Retina (tissue), 1 donor: ENCODE measurements at places on chromosomes 7 and 10.
A peak's percentile ranks its signal among the peaks of the same experiment; 100 is the strongest.

DNA sequence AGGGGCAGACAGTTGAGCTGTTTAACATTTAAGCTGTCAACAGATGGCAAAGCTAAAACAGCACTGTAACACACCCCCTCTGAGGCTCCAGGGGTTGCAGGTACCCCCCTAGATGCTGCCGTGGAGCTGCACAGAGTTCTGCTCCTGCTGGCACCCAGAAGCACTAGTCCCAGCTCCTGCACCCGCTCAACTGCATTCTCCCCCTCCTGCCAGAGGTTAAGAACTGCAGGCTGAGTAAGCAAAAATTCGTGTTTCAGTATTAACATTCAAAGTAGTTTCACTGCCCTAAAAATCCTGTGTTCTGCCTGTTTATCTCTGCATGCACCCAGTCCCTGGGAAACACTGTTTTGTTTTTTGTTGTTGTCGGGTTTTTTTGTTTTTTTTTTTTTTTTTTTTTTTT is 790.8 kb upstream of the KCND2 start:
- DNase-seq: no peak

DNA sequence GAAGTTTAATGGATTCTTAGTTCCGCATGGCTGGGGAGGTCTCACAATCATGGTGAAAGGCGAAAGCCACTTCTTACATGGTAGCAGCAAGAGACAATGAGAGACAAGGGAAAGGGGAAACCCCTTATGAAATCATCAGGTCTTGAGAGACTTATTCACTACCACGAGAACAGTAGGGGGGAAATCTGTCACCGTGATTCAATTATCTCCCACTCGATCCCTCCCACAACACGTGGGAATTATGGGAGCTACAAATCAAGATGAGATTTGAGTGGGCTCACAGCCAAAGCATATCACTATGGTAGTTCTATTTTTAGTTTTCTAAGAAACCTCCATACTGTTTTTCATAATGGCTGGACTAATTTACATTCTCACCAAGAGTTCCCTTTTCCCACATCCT is 36.7 kb downstream of the SPAM1 start:
- no peak for DNase-seq

DNA sequence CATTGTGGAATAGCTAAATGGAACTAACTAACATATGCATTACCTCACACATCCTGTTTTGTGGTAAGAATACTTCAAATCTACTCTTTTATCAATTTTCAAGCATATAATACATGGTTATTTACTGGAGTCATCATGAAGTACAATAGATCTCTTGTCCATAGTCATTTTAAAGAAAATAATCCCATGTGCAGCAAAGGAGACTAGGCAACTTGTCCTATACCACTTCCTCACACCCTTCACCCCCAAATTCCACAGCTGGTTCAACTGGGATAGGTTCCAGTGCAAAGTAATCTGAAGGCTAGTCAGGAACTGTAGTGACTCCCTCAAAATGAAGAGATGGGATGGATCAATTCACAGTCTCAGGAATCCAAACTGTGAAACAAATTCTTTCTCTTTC is 176.1 kb downstream of the SGMS1 start:
- no peak for DNase-seq

DNA sequence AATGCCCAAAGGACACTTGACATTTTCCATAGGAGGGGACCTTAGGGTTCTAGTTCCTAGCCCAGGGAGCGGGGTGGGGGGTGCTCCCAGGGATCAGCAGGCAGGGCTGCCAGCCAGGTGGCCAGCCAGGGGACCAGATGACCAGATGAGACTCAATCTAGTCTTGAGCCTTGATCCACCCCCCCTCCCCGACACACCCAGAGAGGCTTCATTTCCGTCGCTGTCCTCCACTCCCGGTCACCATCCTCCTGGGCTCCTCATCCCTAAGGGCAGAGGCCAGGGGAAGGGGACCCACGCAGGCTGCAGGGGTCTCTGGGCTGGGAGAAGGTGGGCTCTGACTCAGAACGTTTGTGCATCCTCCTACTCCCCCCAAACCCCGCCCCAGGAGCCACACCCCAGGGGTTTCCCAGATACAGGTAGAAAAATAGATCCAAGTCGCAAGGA is 1.0 kb downstream of the STX1A start:
- DNase-seq: no peak

- no peak for DNase-seq
Measured at GRCh38 chr10:88114368-88114767, 250.9 kb downstream of the PTEN start.

DNA sequence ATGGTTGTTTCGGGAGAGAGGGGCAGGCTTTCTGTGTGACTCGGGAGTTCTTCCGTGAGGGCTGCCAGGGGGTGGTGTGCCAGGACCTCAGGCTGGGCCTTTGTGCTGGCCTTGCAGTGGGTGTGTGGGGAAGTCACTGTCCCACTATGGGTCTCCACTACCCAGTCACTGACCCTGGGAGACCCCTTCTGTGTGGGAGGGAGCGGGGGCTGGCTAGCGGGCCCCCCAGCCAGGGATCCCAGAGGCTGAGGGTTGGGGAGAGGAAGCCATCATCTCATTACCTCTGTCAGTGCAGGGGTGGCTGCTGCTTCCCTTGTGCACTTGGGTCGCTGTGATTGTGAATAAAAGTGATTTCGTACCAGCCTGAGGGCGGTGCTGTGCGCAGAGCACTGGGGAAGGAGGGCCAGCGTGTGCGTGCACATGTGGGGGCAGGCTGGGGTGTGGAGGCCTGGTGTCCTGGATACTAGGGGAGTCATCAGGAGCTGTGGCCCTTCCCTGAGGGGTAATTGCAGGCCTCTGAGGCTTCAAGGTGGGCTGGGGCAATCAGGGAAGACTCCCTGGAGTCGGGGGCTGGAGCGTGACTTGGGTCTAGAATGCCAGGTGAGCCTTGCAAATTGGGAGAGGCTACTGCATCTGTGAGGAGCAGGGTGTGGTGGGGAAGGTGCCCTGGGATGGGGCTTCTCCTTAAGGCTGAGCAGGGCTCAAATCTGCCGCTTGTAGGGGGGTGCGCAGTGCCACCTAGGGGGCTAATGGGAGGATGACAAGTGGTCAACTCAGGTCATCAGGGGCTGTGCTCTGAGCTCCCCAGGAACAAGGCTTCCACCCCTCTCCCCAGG is 98.9 kb downstream of the NEURL1 start:
- DNase-seq: peak; percentile 63

- DNase-seq: no peak
Measured at GRCh38 chr10:69828144-69828870, 26.6 kb downstream of the COL13A1 start.

DNA sequence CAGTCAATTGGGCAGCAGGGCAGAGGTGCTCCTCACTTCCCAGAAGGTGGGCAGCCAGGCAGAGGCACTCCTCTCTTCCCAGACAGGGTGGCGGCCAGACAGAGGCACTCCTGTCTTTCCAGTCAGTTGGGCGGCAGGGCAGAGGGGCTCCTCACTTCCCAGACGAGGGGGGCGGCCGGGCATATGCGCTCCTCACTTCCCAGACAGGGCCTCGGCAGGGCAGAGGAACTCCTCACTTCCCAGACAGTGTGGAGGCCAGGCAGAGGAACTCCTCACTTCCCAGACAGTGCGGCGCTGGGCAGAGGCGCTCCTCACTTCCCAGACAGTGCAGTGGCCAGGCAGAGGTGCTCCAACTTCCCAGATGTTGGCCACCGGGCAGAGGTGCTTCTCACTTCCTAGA is 33.4 kb upstream of the SEC61G start:
- no peak for DNase-seq

DNA sequence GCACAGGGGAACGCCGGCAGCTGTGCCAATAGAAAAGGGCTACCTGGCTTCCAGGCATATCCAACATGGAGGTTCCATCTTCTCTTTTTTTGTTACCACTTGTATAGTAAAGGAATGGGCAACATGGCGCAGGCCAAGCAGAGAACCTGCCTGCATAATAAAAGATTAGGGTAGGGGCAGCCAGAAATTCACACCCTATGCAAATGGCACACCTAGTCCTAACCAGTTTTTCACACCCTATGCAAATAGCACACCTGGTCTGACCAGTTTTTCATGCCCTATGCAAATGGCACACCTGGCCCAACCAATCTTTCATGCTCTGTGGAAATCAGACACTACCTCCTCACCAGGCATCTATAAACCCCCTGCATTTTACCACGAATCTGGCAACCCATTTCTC is 369.5 kb downstream of the IPMK start:
- no peak for DNase-seq

GRCh38 chr10:26831936-26832335 is 28.8 kb downstream of the ABI1 start:
- DNase-seq: no peak

DNA sequence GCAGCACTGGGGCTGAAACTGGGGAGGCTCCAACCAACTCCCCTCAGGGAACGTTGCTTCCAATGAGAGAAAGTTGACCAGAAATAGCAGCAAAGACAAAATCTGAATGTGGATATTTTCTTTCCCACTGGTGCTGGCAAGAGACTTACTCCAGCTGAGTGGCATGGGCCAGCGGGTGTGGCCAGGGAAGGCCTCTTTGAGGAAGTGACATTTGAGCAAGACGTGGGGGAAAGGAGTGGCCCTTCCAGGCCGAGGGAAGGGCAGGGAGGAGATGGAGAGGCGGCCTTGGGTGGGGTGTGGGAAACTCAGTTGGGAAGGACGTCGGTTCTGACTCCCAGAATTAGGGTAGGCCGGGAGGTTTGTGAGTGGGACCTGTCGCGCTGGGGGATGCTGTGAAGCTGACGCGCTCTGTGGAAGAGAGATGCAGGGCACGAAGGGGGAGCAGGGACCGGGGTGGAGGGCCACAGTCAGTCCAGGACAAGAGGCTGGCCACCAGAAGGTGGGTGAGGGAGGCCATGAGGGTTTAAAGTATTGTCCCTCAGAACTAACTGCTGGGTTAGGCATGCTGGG is 96.7 kb upstream of the IKZF1 start:
- no peak for DNase-seq

DNA sequence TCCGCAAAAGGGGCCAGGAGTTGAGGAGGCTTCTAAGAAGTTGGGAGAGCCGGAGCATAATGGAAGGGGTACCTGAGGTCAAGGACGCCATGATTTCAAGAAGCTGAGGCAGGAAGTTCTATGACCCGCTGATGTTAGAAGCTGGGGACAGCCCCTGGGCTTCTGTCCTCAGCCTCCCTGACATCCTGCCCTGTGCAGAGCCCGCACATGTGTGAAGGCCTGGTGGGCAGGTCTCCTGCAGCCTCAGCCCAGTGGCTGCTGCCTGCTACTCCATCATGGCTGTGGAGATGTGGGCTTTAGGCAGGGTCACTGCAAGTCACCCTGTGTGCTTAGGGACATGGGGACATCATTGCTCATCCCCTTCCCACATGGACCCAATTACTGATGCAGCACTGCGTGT is 53.8 kb upstream of the PCBD1 start:
- DNase-seq: no peak

DNA sequence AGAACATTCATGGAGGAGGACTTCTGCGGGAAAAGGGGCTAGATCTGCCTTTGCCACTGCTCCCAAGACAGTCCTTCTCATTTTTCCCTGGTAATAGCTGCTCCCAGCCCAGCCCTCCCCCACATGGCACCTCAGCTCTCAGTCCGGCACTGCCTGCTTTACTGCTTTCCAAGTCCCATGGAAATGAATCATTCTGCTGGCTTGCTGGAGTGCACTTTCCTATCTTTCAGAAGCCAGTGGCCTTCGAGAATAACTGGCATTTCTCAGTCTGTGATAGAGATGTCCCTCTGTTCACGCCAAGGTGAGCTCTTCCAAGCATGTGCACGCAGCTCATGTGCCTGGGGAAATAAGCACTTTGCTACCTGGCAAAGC is 61.4 kb downstream of the SYPL1 start:
- no peak for DNase-seq

- no peak for DNase-seq
Measured at GRCh38 chr7:106313456-106313901, 28.7 kb upstream of the NAMPT start.

DNA sequence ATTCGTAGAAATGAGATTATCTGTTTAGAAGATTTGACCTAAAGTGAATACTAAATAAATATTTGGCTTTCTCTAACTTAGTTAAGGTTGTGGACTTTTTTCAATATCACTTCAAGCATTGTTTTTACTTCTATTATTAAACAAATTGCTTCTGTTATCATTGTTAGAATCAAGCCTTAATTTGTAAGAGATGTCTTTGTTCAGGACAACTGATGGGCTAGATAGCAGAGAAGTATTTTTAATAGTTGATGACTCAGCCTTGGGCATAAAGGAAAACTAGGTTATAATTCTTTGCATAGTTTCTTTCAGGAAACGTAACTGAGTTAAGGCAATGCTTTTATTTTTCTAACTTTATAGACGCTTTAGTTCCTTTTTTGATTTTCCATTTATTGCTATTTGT is 128.8 kb upstream of the SMIM30 start:
- DNase-seq: no peak

GRCh38 chr10:77478247-77478961 is 159.2 kb downstream of the KCNMA1 start:
- no peak for DNase-seq

- DNase-seq: no peak
Measured at GRCh38 chr10:84683550-84683949, 355.2 kb downstream of the CCSER2 start.

DNA sequence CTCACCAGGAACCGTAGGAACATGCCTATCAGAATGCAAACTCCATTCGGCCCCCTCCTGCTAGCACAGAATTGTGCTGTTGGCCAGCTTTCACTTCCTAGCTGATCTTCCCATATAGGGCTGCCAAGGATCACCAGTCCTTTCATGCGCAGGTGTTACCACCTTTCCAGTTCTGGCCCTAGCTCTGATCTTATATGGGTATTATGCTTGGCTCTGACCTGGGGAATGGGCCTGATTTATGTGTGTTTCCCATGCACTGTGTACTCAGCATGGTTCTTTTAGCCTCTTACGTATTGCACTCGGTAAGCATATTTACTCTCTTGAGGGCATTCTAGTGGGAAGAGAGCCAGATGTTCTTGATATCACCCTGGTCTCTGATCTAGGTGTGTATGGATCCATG is 11.1 kb downstream of the SLC35G1 start:
- no peak for DNase-seq

GRCh38 chr7:143085109-143085508 is 33.0 kb downstream of the OR6V1 start:
- no peak for DNase-seq

DNA sequence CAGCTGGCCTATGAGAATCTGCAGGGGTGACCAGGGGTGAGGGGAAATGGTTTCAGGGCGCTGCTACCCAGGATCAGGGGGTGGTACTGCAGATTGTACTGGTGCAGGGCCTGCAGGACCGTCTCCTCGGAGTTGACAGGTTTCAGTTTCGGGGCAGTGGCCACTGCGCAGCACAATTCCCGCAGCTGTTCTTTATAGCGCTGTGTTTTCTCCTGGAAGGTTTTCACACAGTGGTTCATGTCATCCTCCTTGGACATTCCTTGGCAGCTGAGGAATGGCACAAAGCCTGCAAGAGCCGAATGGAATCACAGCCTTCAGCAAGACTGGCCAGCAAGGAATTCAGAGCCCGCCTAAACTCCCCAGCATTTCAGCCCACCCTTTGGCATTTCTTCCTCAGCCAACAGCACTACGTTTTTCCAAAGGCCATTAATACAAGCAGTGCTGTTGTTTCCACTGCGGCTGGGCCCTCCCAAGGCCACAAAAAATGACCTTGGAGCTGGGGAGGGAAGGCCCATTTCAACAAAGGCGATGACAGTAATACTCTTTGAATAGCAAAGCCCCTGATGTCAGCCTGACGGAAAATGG is 44.9 kb downstream of the PNLIPRP2 start:
- peak; percentile 21 for DNase-seq

- DNase-seq: peak; percentile 29
Measured at GRCh38 chr10:47139121-47139520, 160.9 kb upstream of the GDF10 start.
